ENCODE measurements at places on chromosomes 12 and 14. TPM values are rescaled to one million over a fixed set of nuclear protein-coding genes. Genes with fewer than 3 reads are reported as not detected.

SLC2A14 gene
- 0.73 TPM for polyA plus RNA-seq

LRRIQ1 gene
- 31.2 TPM for polyA plus RNA-seq

AQP6 gene
- 23.1 TPM for polyA plus RNA-seq

TMEM52B gene
- polyA plus RNA-seq: 167 TPM

RPS6KL1 gene
- 1.6 TPM for polyA plus RNA-seq

DPY19L2 gene
- polyA plus RNA-seq: 54.6 TPM

CCDC197 gene
- polyA plus RNA-seq: not detected

DPF3 gene
- 3.8 TPM for polyA plus RNA-seq

HPD gene
- 3.5 TPM for polyA plus RNA-seq

C14orf119 gene
- 88.5 TPM for polyA plus RNA-seq

CARMIL3 gene
- 3.7 TPM for polyA plus RNA-seq

CLEC4C gene
- polyA plus RNA-seq: not detected

OR4K15 gene
- not detected for polyA plus RNA-seq

HOXC4 gene
- polyA plus RNA-seq: 53.9 TPM

GCN1 gene
- 63.4 TPM for polyA plus RNA-seq

TCL1A gene
- polyA plus RNA-seq: 0.61 TPM

SERPINA12 gene
- polyA plus RNA-seq: 0.30 TPM

RIPK3 gene
- 2.5 TPM for polyA plus RNA-seq

BIN2 gene
- polyA plus RNA-seq: 3.9 TPM

GLS2 gene
- 3.0 TPM for polyA plus RNA-seq

TAS2R9 gene
- not detected for polyA plus RNA-seq

RASSF9 gene
- 13.3 TPM for polyA plus RNA-seq

MYF6 gene
- polyA plus RNA-seq: 0.20 TPM

LIN7A gene
- 18.7 TPM for polyA plus RNA-seq

POTEG gene
- polyA plus RNA-seq: not detected

FUT8 gene
- polyA plus RNA-seq: 19.5 TPM

CLEC4D gene
- 0.09 TPM for polyA plus RNA-seq

MYF5 gene
- polyA plus RNA-seq: not detected

PPM1H gene
- polyA plus RNA-seq: 26.9 TPM

LRRC43 gene
- polyA plus RNA-seq: 7.7 TPM

ASIC1 gene
- 4.5 TPM for polyA plus RNA-seq

IAPP gene
- not detected for polyA plus RNA-seq

ZNF385A gene
- polyA plus RNA-seq: 7.7 TPM

ITGA7 gene
- polyA plus RNA-seq: 45.7 TPM

GDF3 gene
- polyA plus RNA-seq: 0.20 TPM

TMEM121 gene
- 6.0 TPM for polyA plus RNA-seq

KRT77 gene
- not detected for polyA plus RNA-seq

DACT1 gene
- polyA plus RNA-seq: 39.0 TPM

BBOF1 gene
- polyA plus RNA-seq: 19.9 TPM

NGB gene
- polyA plus RNA-seq: not detected

MYO1H gene
- polyA plus RNA-seq: 1.5 TPM

SYCP3 gene
- 0.73 TPM for polyA plus RNA-seq

CLEC2A gene
- not detected for polyA plus RNA-seq

IL23A gene
- 0.67 TPM for polyA plus RNA-seq

ADAM21 gene
- polyA plus RNA-seq: 0.45 TPM

IRAK3 gene
- polyA plus RNA-seq: 4.7 TPM

FOXJ2 gene
- polyA plus RNA-seq: 24.8 TPM

ESR2 gene
- 1.1 TPM for polyA plus RNA-seq

RPGRIP1 gene
- 0.36 TPM for polyA plus RNA-seq

CLEC14A gene
- 15.1 TPM for polyA plus RNA-seq

STAT2 gene
- 152 TPM for polyA plus RNA-seq

Data from renal cortex interstitium (tissue), 15 donors.